Astrocyte (in vitro differentiated cells and primary cell): ENCODE measurements at places on chromosomes 7 and 10. TPM values are rescaled to one million over a fixed set of nuclear protein-coding genes. Genes with fewer than 3 reads are reported as not detected.

DNA sequence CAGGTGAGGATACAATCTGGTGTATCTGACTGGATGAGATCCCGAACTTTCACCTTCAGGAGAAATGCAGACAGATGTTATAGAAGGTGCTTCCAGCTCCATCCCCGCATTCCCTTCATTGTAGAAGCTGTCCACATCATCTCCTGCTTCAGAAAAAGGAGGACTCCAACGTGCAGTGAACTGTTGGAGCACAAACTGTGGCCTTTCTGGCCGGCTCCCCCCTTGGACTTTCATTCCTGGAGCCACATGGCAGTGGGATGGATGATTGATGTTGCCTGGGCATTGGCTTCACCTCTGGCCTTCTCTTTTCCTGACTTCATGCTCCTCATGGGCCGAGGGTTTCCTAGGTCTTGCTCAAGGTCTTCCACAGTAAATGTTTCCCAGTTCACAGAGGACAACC lies 29.6 kb upstream of the ZNF273 start:
- no peaks in the 10 kb centered on the region for H3K27me3 ChIP-seq
- no peak for DNase-seq
- H3K4me3 ChIP-seq: no peak overlapping the region
- H3K27ac ChIP-seq: no peak overlapping the region
- no peaks in the 10 kb centered on the region for H3K4me1 ChIP-seq
- no peaks in the 10 kb centered on the region for H3K36me3 ChIP-seq

C10orf143 gene
- 0.73 and 0.82 TPM in 2 replicates for total RNA-seq

DNA sequence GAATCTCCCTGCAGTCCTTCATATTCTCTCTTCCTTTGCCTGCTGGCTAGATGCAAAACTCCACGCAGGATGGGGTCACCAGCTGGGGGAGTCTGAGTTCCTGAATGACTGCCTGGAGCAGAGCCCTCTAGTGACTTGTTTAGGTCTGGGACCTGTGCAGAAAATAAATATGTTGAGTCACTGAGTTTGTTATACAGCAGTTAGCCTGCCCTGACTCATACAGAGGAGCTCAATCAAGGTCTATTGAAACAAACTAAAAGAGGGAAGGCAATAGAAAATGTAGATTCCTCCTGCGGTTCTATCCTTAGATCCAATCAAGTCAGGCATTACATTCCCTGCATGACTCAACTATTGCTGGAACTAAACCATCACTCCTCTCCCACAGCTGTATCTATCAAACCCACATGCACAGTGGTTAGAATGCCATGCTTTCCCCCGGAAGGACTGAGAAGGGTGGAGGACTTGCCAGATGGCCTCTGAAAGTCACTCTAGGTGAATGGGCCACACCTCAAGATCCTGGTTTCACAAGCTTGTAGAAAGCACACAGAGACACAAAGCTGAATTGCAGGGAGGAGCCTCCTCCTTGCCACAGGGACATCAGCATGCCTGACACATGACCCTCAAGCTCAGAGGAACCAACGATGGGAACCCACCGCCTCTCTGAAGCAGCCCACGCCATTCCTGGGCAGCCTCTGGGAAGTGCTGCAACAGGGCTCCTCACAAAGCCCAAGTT lies 73.9 kb downstream of the SH3PXD2A start:
- peaks cover 9% of the 10 kb centered on the region for H3K4me1 ChIP-seq
- peak overlapping the region; percentile 44 for H3K27ac ChIP-seq
- no peak overlapping the region for H3K4me3 ChIP-seq
- H3K27me3 ChIP-seq: no peaks in the 10 kb centered on the region
- no peaks in the 10 kb centered on the region for H3K36me3 ChIP-seq
- peak; percentile 99 for DNase-seq

NEUROD6 gene
- total RNA-seq: not detected in 2 replicates

CFAP43 gene
- 0.24 and 0.27 TPM in 2 replicates for total RNA-seq

- peaks cover 5% of the 10 kb centered on the region for H3K4me1 ChIP-seq
- peaks cover 6% of the 10 kb centered on the region for H3K27me3 ChIP-seq
- H3K27ac ChIP-seq: no peak overlapping the region
- no peak overlapping the region for H3K4me3 ChIP-seq
- no peaks in the 10 kb centered on the region for H3K36me3 ChIP-seq
- no peak for DNase-seq
These were observed 50.4 kb downstream of the PYROXD2 start for GRCh38 chr10:98364432-98365102.

DNA sequence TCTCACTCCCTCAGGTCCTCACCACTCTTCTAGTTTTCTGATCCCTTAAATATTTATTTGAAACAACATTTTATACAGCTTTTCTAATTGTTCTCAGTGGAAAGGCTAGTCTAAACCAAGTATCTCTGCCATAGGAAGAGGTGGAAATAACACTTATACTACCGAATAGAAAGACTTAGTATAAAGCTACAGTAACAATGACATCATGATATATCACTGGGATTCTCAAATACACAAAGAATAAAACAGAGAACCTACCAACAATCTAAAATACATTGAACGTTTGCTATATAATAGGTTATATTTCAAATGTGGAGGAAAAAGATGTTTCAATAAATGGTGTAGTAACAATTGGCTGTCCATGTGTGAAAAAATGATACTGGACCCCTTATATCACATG lies 142.9 kb downstream of the KMT2C start:
- no peak overlapping the region for H3K4me3 ChIP-seq
- H3K27me3 ChIP-seq: no peaks in the 10 kb centered on the region
- no peak for DNase-seq
- H3K36me3 ChIP-seq: no peaks in the 10 kb centered on the region

FGFBP3 gene
- total RNA-seq: 1.9 and 3.3 TPM in 2 replicates

HOXA4 gene
- total RNA-seq: not detected in 2 replicates

IKZF1 gene
- 0.60 and 0.86 TPM in 2 replicates for total RNA-seq

SCART1 gene
- 0.43 and 0.50 TPM in 2 replicates for total RNA-seq

ANKRD22 gene
- total RNA-seq: not detected in 2 replicates
